ENCODE measurements at places on chromosomes 5 and 9. TPM values are rescaled to one million over a fixed set of nuclear protein-coding genes. Genes with fewer than 3 reads are reported as not detected.

ANKRD18A gene
- total RNA-seq = 3.9 TPM

OLFM1 gene
- 37.9 TPM for total RNA-seq

- peak; percentile 23 for DNase-seq
Observed at GRCh38 chr5:160175438-160176218, 53.7 kb upstream of the FABP6 start.

DNA sequence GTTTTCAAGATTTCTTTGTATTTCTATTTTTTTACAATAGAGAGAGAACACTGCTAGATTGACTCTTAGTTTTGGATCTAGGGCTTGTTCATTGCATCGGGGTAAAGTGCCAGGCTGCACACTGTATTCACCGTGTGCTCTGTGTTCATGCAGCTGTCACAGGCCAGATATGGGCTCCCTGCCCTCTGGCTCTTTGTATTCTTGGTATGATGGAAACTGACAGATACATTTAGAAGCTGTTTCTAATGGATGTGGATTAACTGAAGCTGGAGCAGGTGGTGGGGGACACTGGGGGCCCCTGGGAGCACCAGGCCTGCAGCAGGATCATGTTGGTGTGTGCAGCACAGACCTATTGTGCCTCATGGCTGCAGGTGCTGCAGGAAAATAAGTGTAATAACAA is 28.0 kb downstream of the SLC36A1 start:
- no peak for DNase-seq

DNA sequence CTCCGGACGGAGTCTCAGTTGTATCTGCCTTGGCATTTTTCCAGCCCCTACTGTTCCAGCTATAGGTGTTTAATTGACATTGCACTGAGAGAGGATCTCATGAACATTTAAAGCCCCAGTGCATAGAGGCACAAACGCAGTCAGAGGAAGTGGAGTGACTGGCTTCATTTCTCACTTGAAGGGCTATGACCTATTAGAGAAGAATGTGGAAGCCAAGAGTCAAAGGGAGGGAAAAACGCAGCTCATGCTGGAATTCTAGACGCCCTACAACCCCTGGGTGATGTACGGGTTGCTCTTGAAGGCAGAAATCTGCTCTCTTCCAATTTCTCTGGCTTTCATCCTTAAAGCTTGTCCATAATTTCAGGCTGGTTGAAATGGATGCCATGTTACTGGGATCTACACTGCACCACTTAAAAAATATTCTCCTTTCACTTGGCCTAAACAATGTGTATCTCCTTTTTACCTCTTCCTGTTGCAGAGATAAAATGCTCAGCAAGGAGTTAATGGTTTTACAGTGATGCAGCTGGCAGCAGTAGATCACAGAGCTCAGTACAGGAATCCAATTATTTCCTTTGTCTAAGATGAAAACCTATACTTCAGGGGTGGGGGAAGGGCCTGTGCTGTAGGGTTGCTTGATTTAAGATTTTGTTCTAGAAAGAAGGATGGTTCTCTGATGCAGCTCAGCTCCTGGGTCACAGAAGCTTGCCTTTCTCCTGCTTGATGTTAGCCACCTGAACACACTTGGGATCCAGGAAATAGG is 61.8 kb upstream of the MAMDC2 start:
- DNase-seq = no peak

DNA sequence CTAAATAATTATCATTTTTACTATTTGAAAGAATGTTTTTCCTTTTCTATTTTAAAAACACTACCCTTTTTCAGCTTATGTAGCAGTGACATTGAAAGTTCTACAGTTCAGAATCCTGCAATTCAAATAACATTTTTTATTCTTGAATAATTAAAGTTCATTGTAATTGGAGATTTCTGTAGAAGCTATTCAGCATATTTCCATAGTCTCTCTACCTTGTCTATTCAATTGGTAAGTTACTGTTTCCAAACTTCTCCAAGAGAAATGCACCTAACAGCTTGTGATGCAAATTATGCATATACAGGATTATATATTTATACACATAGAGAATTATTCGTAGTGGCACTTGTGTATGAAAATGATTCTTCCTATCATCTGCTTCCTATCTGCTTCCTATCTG is 149.7 kb upstream of the ARRDC3 start:
- DNase-seq = no peak

GRCh38 chr9:84296146-84296843 is 44.3 kb downstream of the SLC28A3 start:
- DNase-seq = no peak

- DNase-seq = no peak
Observed at GRCh38 chr9:138042146-138042545, 164.6 kb downstream of the CACNA1B start.

- no peak for DNase-seq
Observed at GRCh38 chr5:69341520-69342161, 9.0 kb upstream of the CCDC125 start.

GRCh38 chr5:50969151-50970031 is 303.0 kb downstream of the PARP8 start:
- no peak for DNase-seq

DNA sequence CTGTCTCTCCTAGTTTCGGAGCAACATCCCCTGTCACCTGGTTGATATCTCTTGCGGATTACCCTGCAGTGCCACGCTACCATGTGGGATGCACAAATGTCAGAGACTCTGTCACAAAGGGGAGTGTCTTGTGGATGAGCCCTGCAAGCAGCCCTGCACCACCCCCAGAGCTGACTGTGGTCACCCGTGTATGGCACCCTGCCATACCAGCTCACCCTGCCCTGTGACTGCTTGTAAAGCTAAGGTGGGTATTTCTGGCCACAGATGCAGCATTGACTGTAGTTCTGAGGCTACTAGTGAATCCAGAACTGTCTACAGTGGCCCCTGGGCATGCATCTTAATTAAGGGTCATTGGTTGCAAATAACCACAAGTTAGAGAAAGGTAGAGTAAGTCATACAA is 50.8 kb downstream of the AQP7 start:
- DNase-seq = no peak

DNA sequence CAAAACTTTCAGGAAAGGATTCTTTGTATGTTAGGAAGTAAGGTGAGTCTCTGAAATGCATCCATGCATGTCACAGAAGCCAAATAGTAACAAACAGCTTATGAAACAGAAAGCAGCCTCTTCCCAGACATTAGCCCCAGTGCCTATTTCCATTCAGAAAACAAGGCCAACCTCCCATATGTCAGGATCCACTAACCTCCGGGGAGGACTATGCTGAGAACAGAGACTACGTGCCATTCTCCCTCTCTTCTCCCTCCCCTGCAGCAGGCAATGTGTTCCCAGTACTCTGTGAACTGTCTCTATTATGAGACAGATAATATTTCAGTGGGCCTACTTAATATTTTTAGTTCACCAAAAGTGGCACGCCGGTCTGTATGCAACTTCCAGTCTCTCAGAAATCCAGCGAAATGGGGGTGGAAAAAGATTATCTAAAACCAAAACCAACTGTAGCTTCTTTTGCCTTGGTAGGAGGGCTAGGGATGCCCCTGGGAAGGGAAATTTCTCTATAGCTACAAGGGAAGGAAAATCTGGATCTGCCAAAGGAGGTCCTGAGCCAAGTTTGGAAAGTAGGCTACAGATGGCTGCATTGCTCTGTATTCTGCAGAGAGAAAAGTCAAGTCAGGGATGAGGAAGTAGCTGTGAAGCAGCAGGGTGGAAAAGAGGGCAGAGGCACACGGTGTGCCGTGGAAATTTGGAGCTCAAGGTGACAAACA is 42.0 kb downstream of the VLDLR start:
- no peak for DNase-seq

GRCh38 chr5:97297063-97297703 is 114.1 kb upstream of the RIOK2 start:
- DNase-seq = peak; percentile 39

DNA sequence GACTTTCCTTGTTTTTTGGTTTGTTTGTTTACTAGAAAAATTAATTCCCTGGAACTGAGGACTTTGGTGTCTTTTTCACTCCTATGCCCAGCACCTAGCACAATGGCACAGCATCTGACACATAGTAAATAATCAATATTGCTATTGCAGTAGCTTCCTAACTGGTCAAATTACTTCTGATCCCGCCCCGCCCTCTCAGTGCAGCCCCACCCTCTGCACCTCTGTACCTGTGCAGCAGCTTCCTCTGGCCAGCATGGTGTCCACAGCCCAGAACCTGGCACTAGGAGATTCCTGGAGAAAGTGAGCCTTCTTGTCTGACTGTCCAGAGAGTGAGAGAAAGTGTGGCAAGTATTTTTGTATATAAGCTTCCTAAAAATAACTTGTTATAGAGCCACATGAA is 343.2 kb downstream of the ZNF608 start:
- DNase-seq = no peak

- peak; percentile 52 for DNase-seq
Observed at GRCh38 chr9:105608721-105609598, 51.0 kb downstream of the FKTN start.

DNA sequence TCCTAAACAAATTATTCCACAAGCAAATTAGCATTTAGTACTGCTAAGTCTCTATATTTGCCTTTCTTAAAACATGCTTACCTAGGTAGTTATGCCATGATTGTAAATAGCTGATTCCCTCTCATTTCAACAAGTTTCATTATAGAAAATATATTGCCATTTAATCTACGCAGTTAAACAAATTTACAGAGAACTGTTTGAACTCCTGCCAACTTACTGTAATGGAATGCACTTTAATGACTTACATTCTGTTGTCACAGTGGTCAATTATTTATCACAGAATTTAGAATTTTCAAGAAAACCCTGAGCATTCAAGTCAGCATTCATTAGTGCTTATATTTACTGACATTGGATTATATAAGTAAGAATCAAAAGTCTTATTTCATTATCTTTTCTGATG is 19.6 kb downstream of the SLC38A9 start:
- DNase-seq = no peak

GRCh38 chr5:150300496-150301169 is 2.1 kb downstream of the ARSI start:
- DNase-seq = no peak

DNA sequence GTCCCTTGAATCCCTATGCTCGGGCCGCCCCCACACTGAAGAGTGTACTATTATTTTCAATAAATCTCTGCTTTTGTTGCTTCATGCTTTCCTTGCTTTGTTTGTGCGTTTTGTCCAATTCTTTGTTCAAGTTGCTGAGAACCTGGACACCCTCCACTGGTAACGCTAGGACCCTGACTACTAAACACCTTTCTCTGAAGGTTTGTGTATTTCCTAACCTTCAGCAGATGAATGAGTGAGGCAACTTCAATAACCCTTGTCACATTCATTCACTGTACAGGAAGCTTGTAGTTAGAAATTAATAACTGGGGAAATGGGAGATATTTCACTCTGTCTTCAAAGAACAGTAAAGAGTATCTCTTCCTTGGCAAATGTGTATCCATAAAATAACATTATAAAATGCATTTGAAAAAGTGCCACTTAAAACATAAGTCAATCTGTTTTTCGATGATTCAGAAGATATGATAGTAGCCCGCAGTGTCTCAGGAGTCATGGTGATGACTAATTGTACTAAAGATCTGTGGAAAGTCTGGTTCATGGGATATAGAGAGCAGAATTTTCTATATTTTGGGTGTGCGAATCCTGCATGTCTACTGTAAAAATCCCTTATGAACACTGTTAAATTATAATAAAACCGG is 43.2 kb upstream of the ANKH start:
- DNase-seq = no peak

- DNase-seq = no peak
Observed at GRCh38 chr9:116506685-116507084, 180.4 kb upstream of the TRIM32 start.

GRCh38 chr5:106766916-106767315 is 903.8 kb downstream of the EFNA5 start:
- DNase-seq = no peak

DNA sequence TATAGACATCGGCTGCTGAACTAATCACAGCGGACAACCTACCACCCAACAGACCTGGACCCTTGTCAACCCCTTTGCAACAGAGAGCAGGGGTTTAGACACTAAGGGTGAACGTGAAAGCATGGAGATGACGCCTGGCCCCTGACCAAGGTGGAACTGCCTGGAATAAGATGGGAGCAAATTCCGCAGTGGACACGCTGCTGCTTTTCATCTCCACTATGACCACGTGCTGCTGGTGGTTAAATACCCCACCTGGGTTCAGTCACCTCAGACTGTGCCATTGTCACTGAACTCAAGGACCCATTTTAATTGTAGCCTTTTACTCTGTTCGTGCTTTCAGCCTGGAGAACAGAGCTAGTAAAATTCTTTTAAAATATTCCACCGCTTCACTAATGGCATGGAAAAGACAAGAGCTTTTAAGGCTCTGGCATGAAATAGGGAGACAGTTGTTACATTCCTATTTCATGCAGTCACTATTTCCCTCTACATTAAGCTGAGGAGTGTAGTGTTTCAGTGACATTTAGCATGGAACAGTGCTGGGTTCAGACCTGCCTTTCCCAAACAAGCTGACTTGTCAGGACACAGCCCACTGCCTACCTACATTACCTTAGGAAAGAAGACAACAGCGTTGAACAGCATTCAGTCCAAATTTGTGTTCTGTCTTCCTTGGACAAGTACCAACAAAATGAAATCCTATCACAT is 96.8 kb downstream of the ANKRD18B start:
- no peak for DNase-seq

DNA sequence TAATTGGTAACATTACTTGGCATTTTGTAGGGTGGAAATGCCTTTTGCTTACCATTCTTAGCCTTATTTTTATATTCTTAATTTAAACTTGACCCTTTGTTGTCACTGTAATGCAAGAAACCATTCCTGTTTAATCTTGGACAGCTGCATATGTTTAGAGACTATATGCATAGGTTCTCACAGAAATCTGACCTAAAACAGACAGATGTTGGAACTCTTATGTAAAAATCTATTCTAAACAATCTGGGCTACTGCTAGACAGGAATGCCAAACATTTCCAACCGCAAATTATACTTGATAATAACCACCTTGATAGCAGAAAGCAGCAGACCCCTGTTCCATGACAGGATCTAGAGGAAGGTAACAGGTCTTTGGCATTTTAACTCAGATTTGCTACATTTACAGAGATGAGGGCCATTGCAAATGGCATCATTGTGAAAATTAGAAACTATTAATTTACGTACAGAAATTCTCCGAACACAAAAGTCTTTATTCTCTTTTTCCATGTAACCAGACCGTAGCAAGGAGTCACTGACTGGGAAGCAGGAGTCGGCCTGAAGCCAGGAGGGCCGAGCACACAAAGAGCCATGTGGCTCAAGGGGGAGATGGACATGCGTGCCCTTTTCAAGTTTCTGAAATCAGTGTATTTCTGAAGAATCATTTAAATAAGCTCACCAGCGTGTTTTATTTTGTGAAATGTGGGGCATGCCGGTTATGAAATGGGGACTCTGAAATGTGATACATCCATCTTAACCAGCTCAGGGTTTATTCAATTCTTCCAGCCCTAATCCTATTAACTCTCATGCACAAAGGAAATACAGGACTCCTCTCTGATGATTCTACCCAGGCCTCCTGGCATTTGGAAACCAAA is 139.3 kb downstream of the AOPEP start:
- DNase-seq = peak; percentile 39

GRCh38 chr5:141420855-141421488 is at the start of gene PCDHGA11:
Gene PCDHGA11 (plus strand): TSS chr5:141421051. CDS start chr5:141421228, 177 bp downstream.
- no peak for DNase-seq

- DNase-seq = no peak
Observed at GRCh38 chr5:128082551-128083032, 974 bp upstream of the SLC12A2 start.
